ENCODE measurements at places on chromosomes 11 and 22. TPM values are rescaled to one million over a fixed set of nuclear protein-coding genes. Genes with fewer than 3 reads are reported as not detected.

The WBP2NL gene
- not detected for total RNA-seq

The PTPN5 gene
- not detected for total RNA-seq

The RBM7 gene
- 111 TPM for total RNA-seq

The DEUP1 gene
- total RNA-seq, result not detected

The FAM83F gene
- not detected for total RNA-seq

The CALCA gene
- not detected for total RNA-seq

- DNase-seq, result no peak
Measured at GRCh38 chr11:112498701-112499100, 238.0 kb upstream of the PLET1 start.

GRCh38 chr22:23626286-23626975, 5.7 kb downstream of the DRICH1 start:
- no peak for DNase-seq

DNA sequence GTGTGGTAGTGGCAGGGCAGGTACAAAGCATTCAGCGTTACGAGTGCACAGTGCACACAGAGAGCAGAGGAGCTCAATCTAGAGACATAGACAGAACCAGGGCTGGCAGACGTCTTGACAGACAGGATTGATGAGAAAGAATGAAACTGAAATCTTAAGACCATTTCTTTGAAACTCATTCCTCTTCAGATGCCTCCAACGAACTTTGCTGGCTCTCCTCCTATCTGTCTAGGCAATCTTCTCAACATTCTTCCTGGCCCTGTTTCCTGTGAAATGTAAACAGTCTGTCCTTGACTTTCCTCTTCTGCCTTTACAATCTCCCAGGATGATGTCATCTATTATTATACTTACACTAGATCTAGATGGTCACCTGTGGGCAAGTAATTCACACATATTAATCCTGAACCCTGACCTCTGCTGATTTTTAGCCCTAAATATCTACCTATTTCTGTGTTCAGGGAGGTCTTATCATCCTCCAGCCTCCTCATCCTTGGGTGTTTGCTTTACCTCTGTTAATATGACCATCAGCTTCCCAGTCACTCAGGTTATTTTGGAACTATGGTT, 119.5 kb downstream of the ENTHD1 start:
- DNase-seq, result peak; percentile 0

DNA sequence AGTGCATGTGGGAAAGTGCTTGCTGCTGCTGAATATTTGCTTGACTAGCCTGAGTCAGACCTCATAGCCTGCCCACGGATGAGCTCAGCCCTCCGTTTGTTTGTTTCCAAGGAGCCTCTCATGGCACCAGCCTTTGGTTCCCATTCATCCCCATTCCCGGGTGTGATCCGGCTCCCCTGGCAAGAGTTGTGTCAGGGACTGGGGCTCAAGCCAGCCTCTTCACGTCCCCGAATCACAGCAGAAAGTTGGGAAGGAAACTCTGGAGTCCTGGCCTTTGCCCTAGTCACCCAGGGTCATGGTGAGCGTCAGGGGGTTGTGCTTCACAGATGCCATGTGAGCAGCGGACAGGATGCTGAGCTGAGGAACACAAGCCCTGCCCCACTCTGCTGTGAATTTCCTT, 13.8 kb downstream of the SEC14L3 start:
- peak; percentile 38 for DNase-seq

DNA sequence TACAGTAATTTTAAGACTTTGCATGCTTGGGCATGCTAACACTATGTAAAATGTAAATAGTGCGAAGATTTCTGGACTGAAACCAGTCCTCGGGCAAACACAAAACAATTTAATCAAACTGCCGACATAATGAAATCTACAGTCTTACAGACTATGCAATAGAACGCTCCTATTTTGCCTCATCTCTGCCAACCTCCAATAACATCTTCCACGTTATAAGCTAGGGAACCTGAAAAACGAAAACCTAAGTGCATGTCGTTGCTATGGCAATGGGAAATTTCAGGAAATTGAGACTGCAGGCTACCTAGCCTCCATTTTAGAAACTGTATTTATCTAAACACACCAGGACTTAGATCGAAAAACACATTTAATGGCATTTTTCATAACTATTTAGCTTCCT, 1.1 kb downstream of the CSTF3 start:
- DNase-seq, result peak; percentile 62

DNA sequence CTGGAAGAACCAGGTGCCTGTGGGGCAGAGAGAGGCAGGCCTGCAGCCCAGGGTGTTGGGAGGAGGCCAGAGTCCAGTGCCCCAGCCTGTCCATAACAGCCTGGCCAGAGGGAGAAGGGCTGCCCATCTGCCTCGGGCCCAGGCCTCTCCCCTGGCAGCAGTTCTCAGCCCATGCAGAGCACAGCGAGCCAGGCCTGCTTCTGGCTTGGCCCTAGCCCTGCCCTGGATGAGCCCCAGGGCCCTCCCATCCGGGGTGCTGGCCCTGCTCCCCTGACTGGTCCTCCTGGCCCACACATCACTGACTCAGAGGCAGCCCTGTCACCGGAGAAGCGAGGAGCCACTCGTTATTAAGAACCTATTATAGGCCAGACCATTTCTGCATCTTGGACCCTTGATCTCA, 19.7 kb upstream of the MYRF start:
- DNase-seq, result peak; percentile 34

DNA sequence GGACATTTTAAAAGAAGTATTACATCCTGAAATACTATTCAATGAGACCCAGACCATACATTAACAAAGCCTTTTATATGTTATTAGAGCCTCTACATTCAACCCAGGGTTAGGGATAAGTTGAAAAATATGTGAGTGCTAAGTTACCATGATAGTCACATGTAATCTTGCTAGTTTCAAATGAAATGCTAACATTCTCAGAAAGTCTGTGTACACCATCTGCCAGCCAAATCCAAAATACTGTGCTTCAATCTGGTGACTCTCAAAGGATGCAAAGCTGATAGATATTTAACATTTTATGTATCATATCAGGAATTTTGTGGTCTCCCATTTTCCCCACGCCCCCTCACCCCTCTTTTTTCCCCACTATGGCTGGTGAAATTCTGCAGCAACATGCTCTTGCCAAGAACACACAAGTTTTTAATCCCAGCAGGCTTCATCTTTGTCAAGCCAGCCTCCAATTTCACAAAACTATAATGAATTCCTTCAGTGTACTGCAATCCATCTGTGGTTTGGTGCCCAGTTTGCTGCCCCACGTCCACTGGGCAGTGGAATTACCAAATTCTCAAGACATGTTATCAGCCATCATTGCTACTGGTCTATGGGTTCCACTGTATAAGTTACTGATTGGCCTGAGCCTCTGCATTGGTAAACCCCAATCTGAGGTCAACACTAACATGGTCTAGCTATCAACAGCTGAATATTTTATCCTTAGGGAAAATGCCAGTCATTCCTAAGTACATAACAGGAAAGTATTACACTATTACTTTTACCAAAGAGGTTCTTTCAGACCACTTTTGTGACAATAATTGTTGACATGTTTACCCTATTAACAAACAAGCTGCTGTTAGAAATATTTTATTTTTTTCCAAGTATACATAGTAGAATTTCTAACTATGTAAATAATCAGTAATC, 1.5 kb upstream of the PICALM start:
- no peak for DNase-seq

DNA sequence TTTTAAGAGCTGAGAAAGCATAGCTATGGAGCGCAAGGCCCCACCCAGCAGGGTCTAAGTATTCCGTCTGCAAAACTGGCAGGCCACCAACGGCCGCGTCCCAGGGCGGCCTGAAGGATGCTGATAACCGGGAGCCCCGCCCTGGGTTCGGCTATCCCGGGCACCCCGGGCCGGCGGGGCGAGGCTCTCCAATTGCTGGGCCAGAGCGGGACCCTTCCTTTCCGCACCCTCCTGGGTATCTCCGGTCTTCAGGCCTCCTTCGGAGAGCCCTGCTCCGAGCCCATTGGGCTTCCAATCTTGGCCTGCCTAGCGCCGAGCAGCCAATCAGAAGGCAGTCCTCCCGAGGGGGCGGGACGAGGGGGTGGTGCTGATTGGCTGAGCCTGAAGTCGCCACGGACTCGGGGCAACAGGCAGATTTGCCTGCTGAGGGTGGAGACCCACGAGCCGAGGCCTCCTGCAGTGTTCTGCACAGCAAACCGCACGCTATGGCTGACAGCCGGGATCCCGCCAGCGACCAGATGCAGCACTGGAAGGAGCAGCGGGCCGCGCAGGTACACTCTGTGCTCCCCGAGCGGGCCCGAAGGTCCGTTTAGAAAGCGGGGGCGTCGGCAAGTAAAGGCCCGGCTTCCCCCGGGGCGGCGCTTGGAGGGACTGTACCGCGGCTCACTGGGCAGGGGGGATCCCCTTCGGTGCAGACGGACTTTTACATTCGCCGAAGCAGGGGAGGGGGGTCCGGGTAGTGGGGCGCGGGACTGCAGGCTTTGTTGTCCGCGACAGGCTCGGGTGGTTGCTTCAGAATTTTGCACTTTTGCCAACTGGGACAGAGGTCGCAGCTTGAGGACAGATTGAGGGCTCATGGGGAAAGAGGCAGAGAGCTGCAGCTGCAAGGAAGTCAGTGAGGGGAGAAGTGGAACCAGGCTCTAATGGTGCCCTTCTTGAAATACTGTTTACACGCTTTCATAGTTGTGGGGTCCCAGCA, at the start of gene CAT:
Gene CAT, plus strand, starts transcription at position 406 of the 979 bp plus-strand sequence. Its CDS starts 80 bp downstream, at position 486.
- peak; percentile 97 for DNase-seq

GRCh38 chr22:38861170-38861876, 10.7 kb downstream of the CBX6 start:
- no peak for DNase-seq

DNA sequence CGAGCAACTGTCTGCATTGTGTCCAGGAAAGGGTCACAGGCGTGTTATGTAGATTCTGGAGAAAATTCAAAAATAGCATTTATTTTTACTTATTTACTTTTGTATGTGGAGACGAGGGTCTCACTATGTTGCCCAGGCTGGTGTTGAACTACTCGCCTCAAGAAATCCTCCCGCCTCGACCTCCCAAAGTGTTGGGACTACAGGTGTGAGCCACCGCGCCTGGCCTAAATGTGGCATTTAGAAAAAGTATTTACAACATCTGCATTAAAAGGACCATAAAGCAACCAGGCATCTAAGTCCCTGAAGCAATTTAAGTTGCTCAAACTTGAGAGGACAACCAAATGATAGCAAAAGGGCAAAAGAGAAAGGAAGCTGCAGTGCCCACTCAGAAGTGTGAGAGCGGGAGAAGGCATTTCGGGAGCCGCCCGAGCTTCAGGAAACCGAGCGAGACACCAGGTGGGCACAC, 595 bp downstream of the TRIM66 start:
- DNase-seq, result no peak

GRCh38 chr22:36149441-36149840, 11.1 kb downstream of the APOL3 start:
- no peak for DNase-seq

DNA sequence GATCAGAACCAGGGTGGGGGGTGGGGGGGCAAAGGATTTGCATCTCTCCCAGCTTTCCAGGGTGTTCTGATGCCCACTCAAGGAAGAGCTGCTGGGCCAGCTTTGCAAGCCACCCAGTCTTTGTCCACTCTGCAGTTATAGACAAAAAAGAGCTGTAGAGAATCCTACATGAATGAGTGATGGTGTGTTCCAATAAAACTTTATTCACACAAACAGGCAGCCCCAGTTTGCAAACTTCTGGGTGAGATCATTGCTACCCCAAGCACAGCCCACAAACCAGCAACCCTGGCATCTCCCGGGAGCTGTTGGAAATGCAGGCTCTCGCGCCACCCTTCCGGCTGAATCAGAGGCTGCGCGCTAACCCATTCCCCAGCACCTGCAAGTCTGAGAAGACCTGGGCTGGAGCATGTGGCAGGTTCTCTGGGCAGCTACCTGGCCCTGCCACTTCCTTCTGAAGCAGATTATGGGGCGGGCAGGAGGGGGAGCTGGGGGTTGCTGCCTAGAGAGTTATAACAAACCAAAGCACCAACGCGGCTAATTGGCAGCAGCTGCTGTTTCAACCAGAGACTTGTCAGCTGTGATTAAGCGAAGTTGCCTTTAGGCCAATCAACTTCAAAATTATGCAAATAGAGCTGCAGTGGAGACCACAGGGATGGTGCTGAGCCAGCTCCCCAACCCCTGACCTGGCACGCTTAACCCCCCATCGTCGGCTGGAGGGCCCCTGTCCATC, 3.8 kb upstream of the SHISAL1 start:
- no peak for DNase-seq

GRCh38 chr11:107609400-107610218, 18.7 kb downstream of the ELMOD1 start:
- no peak for DNase-seq

DNA sequence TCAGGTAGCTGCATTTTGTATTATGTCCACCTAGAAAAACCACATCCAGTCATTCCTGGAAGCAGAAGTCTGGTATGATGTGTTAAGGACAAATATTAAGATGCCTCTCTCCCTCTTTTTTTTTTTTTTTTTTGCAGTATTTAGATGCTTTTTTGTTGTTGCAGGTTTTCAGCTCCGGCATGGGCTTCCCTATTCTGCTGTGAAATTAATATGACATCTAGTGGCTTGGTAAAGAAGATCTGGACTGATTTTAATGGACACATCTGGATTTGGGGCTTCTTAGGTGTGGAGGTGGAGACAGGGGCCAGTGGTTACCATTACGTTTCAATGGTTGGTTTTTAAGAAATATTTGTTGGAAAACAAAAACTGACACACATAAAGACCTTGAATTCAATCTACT, 47.5 kb upstream of the RASSF10 start:
- peak; percentile 19 for DNase-seq

DNA sequence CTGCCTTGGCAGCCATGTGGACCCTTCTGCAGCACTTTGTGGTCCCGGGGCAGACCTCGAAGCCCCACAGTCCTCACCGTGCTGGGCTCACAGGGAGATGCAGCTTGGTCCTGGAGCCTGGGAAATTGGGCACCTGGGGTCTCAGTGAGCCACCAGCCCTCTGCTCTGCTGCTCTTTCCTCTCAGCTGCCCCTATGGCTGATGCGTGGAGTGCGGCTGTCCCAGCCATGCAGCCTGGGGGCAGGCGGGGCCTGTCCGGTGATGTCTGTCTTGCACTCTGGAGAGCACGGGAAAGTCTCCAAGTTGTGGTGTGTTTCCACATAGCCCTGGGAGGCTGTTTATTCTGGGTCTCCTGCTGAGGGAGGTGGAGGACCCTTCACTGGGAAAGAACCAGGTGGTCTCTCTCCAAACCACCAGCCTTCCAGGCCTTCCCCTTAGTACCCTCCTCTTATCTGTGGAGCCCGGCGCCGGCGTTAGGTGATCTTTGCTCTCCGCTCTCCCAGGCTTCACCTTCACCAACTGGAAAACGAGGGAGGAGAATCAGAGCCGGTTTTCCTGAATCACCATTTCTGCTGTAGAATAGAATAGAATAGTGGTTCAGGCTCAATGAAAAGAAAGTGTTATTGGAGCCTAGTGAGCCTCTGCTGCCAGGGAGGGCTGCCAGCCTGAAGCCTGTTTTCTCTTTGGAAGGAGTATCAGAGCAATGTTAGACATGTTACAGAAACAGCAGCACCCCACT, 41.2 kb upstream of the GRAMD4 start:
- peak; percentile 40 for DNase-seq
